ENCODE measurements at places on chromosomes 3 and 15.
A peak's percentile ranks its signal among the peaks of the same experiment; 100 is the strongest.

- DNase-seq, result no peak
Measured at GRCh38 chr3:133367403-133367802, 32.5 kb upstream of the BFSP2 start.

- DNase-seq, result no peak
Measured at GRCh38 chr15:56981160-56981559, 62.7 kb downstream of the TCF12 start.

GRCh38 chr3:159978353-159978752 is 10.3 kb upstream of the IL12A start:
- DNase-seq, result no peak

GRCh38 chr3:192957441-192958021 is 39.9 kb upstream of the MB21D2 start:
- no peak for DNase-seq

DNA sequence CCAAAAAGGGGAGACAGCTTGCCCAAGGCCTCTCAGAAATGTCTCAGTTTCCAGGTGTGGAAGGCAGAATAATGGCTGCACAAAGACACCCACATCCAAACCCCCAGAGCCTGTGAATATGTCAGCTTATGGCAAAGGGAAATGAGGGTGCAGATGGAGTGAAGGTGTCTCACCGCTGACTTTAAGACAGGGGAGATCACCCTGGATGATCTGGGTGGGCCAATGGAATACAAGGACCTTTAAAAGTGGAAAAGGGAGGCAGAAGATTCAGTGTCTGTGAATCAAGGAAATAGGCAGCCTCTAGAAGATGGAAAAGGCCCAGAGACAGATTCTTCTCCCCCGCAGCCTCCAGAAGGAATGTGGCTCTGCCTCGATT is 48.8 kb upstream of the ATP2B2 start:
- no peak for DNase-seq

DNA sequence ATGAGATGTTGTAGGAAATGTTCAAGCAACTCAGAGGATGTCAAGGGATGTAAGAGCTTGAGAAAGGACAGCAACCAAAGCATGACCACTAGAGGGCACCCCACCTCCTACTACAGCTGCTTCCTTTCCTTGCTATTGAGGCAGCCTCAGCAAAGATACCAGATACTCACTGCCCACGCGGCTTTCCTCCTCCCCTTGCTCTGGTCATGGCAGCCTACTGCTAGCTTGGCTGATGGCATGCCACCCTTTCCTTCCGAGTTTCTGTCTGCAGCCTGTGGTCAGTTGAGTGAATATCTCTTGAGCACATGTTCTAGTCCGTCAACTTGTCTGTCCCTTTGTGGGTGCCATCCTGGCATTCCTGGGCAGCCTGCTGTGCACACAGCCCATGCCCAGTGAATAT is 4.4 kb upstream of the CXCR6 start:
- DNase-seq, result peak; percentile 68

DNA sequence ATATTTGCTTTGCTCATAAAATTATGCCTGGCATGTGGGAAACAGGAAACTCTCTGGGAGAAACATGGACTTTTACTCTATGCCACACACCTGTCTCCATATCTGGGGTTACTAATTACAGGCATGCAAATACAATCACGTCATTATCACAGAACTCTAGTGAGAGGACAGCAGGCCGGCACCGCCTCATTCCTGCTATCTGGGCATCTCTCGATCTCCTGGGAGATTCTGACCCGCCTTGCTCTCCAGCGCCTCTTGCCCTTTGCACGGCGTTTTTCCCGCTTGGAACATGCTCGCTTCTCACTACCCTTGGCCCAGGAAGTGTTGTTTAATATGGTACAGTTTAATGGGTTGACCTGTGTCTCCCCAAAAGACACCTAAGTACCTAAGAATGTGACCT is 45.4 kb upstream of the PARL start:
- DNase-seq, result no peak

GRCh38 chr3:150237490-150237889 is 170.6 kb upstream of the TSC22D2 start:
- no peak for DNase-seq

DNA sequence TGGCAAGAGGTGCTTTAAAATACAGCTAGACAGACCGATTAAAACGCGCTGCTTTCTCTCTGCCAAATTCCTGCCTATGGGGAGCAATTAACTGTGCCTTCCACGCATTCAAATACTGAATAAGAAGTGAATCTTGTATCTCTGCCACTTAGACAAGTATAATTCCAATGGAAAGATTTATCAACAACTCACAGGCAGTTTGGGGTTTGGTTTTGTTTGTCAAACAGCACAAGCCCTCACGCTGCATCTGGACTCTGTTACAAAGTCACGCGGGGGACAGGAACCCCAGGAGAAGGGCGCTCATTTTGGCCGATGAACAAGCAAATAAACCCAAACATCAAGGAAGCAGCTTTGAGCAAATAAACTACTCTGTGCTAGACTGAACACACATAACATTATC is 61.8 kb upstream of the TMCO5A start:
- DNase-seq, result no peak

- DNase-seq, result no peak
Measured at GRCh38 chr3:169923189-169923588, 11.8 kb downstream of the SAMD7 start.

Measured in germinal center (tissue), 1 donor.